ENCODE measurements at places on chromosomes 16 and 17.
A peak's percentile ranks its signal among the peaks of the same experiment; 100 is the strongest.

DNA sequence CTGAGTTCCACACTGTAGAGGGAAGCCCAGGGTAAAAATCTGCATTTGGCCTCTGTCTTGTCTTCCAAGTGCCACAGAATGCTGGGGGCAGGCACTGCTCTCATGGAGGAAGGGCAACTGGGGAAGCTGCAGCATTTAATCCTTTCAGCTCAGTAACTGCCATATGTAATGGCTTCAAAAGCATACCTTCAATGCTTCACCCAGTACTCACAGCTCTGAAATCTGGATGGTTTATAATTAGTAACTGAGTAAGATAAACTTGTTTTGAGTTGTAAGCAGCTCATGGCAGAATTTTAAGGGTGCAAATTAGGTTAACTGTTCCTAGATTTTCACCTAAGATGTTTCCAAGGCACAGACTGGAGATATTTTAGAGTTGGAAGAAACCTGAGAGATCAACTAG is 24.5 kb downstream of the PMP22 start:
- no peak for DNase-seq

DNA sequence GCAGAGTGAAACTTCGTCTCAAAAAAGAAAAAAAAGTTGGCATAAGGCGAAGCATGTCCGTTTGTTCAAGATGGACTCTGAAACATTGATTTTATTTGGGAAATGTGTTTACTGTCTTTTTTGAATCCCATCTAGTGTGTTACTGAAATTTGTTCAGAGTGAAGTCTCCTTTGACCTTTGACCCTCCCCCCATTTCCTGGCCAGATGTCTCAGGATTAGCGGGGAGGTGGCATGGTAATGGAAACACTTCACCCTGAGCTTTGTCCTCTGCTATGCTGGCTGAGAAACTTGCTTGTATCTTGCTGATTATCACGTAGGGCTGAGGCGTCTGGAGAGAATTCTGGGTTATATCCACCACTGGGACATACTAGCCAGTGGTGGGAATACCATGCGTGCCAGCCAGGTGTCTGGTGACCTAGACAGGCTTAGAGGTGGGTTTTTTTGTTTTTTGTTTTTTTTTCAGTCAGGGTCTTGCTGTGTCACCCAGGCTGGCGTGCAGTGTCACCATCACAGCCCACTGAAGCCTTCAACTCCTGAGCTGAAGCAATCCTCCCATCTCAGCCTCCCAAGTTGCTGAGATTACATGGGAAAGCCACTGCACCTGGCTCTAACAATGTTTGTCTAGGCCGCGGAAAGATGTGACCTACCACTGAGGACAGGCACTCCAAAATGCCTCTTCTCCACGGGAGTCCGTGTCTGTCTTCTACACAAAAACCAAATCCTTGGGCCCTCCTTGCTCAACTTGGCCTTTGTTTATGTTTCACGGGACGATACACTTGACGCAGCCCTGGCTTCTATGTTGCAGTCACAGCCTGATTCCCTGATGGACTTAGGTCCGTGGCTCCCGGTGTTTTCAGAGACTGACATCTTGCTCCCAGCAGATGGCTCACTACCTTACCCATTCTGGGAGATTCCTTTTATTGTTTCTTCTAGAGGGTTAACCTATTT is 6.6 kb upstream of the GALK1 start:
- DNase-seq = no peak

DNA sequence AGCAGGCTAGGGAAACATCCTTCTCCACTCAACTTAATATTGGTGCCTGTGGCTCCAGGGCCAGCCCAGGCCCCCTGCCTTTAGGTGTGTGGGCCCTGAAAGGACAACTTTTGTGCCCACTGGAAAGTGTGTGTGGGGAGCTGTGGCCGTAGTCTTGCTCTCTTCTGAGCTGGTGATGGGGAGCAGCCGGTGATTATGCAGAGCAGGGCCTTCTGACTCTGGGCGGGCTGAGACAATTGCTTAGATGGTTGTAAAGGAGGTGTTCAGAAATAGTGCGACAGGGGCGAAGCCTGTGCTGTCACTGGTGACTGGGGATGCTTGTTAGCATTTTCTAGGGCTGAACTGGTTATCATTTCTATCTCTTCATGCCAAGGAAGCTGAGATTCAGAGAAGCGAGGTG is 62.6 kb downstream of the MSI2 start:
- no peak for DNase-seq

GRCh38 chr17:75125984-75126383 is 5.6 kb downstream of the NT5C start:
- DNase-seq = no peak

DNA sequence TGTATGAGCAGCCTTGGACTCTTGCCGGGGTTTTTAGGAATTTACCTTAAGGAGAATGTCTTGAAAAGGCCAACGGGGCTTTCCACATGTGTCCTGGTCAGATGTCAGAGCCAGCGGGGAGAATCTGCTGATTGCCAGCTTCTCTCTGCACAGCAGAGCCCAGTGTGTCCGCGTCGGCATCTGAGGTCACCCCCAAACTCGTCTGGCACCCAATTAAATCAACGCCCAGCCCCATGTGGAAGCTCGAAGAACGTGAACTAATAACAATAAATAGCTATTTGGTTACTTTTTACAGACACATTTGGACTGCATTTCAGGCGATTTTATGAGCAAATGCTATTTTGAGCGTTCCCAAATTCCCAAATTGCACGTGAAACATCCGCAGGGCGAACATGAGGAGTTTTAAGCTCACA is 303.5 kb downstream of the FOXL1 start:
- no peak for DNase-seq

GRCh38 chr17:53628011-53628410 is 194.7 kb upstream of the KIF2B start:
- no peak for DNase-seq

DNA sequence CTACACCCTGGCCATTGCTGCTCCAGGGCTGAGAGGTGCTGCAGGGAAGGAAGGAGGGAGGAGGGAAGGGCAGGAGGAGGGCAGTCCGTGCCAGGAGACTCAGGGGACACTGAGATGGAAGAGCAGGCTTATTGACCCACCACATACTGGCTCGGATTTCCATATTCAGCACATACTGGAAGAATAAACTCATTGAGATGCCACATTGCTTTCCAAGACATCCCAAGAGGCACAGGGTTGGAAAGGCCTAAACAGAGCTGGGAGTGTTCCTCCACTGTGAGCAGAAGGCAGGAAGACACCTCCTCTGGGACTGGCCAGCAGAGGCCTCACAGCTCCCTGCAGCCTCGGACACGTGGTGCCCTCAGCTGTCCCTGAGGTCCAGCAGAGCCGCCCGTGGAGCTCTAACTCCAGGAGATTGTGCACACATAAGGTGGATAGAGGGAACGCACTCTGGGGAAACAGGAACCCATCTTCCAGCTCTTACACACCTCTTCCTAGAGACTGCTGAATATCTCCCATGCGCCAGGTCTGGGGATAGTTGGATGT is 17.4 kb downstream of the CCDC182 start:
- no peak for DNase-seq

- no peak for DNase-seq
Observed at GRCh38 chr17:50559674-50560184, 786 bp upstream of the CACNA1G start.

DNA sequence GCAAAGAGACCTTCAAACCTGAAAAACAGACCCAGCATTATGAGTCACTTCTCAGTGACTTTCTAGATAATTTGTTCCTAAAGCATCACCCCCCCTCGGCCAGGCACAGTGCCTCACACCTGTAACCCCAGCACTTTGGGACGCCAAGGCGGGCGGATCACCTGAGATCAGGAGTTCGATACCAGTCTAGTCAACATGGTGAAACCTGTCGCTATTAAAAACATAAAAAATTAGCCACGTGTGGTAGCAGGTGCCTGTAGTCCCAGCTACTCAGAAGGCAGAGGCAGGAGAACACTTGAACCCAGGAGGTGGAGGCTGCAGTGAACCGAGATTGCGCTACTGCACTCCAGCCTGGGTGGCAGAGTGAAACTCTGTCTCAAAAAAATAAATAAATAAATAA is 24.3 kb upstream of the RNPS1 start:
- no peak for DNase-seq

DNA sequence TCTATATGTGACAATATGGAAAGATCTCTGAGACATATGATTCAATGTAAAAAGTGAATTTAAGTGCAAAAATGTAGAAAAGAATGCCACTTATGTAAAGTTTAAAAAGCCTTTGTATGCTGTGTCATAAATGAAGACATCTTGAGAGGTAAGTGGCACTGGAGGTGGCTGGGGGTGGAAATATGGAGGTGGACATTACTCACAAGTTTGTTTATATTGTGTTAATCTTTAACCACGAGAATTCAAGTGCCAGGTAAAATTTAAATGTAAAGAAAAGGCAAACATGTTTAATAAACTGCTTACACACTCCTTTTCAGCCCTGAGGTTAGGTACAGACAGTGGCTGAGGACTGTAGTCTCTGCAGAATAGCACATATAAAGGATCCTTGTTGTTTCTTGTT is 235.1 kb downstream of the ABCC12 start:
- no peak for DNase-seq

- no peak for DNase-seq
Observed at GRCh38 chr17:49637739-49638138, 40.2 kb downstream of the SPOP start.

DNA sequence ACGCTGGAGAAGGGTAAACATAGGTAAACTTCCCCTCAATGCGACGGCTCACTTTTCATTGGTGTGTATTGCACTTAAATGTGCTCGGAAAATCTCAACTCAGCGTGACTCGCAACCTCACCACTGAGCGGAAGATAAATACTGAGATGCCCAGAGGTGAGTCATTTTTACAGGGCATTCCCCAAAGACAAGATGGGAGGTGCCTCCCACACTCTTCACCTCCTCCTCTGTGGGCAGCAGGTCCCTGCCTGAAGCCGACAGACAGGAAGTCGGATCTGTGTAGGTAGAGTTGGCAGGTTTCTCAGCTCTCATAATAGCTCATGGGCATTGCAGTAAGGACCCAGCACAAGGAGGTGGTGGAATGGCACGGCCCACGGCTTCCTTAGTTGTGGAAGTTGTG is 274.6 kb upstream of the HSBP1 start:
- no peak for DNase-seq

DNA sequence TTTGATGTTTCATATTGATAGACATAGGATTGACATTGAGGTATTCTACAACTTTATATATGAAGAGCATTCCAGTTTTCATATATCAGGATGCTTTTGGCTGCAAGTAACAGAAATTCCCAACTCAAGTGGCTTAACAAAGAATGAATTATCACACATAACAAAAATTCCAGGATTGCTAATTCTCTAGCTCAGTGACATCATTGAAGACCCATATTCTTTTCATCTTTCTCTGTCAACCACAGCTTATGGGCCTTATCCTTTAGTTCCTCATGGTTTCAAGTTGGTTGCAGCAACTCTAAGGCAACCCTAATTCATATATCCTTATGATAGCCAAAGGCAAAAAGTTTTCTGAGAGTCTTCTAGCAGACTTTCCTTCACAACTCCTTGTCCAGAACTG is 91.5 kb upstream of the HAS3 start:
- no peak for DNase-seq

DNA sequence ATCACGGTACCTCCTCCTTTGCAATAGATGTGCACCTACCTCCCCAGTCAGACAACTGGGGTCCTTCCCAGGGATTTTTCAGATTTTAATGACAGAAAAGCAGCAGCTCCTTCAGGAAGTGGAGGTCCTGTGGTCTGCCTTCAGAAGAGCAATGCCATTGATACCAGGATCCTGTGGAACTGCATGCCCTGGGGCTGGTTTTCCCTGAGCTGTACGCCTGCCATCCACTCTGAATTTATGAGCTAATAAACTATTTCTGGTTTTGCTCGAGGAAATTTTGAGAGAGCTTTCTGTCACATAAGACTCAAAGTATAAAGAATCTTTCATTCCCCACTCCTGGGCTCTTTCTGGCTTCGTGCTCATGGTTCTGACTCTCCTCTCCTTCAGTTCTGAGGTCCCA is 10.0 kb upstream of the CCL23 start:
- DNase-seq = no peak

GRCh38 chr16:85948138-85948509 is 49.2 kb downstream of the IRF8 start:
- no peak for DNase-seq

DNA sequence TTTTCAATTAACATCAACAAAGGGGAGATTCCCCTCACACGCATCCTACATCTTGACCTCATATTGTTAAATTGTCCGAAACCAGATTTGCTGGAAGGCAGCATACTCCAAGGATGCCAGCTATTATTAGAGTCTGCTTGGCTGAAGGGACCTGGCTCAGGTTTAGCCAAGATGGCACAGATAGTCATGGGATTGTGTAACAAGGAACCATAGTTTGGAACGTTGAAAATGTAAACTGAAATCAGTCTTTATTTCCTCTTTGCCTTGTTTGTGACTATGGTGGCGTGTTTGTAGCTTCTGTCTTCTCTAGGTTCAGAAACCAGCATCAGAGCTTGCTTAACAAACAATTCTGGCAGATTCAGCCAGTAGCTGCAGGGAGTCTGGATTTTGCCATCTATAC is 5.9 kb downstream of the ARSG start:
- peak; percentile 57 for DNase-seq

DNA sequence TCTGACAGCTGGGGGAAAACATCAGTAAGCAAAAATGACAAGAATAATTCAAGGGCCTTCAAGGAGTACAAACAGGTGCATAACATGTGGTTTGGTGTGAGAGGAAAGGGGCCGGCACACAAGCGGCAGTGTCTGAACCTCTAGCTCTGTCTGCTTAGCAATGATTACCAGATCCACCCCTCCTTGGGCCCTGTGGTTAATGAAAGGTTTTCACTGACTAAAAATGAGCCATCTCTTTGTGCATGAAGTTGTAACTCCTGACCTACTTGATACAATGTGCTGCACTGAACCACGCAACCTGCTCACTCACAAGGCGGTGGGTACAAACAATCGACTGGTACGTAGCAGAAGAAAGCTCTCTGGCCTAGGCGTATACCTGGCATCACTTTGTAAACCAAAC is 15.1 kb downstream of the FAM117A start:
- DNase-seq = no peak

GRCh38 chr17:1095090-1095852 is 84.5 kb downstream of the ABR start:
- no peak for DNase-seq

- no peak for DNase-seq
Observed at GRCh38 chr16:89087922-89088497, 5.6 kb upstream of the ACSF3 start.

DNA sequence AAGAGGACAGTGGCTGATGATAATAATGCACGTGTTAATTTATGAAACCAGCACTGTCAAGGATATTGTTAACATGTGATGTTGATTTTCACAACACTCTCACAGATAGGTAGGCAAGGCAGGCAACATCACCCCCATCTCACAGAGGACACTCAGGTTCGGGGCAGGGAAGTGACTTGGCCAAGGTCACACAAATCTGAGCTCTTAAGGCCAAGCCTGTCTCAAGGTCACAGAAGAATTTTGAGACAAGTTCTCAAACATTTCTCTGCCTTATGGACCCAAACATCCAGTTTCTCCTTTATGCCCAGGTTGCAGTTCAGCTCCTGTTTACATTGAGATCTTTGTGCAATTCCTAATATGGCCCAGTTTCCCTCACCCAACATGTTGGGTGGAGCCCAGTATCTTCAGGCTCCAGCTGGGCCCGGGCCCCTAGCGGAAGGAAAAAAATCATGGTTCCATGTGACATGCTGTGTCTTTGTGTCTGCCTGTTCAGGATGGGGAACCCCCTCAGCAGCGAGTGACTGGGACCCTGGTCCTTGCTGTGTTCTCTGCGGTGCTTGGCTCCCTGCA is 1.3 kb downstream of the SLC2A4 start:
- no peak for DNase-seq
